ENCODE measurements at places on chromosomes 1 and 21.

DNA sequence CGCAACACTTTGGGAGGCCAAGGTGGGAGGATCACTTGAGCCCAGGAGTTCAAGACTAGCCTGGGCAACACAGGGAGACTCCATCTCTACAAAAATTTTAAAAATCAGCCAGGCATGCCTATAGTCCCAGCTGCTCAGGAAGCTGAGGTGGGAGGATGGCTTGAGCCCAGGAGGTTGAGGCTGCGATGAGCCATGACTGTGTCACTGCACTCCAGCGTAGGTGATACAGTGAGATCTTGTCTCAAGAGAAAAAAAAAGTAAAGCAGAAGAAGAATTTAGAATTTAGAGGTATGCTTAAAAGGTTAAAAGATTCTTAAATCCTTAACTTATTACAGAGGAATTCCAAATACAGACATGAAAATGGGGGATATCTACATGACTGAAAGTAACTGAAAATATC, 79.5 kb downstream of the SMYD3 start:
- no peak for DNase-seq

- DNase-seq: no peak
These were observed 74.0 kb downstream of the SYT6 start for GRCh38 chr1:114079596-114080190.

- DNase-seq: no peak
These were observed 43.1 kb upstream of the EXOSC10 start for GRCh38 chr1:11142618-11143391.

- no peak for DNase-seq
These were observed 185.5 kb downstream of the RYR2 start for GRCh38 chr1:237227476-237227875.

DNA sequence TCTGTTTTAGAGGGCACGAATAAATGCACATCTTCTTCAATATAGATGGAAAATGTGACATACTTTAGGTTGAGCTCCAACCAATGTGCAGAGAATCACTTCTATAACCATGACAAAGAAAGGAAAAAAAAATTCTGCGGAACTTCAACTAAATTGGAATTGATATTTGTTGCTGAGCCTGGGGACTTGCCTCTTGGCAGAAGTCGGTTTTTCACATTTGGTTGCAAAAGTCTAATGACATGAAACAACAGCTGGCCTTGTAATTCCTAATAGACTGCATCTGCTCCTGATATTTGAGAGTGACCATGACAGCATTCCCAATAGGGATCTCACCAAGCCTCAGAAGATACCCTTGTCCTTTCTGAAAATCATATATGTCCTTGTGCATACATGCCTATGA, 112.8 kb downstream of the PRRX1 start:
- no peak for DNase-seq

- DNase-seq: no peak
These were observed 135.8 kb upstream of the B3GALT2 start for GRCh38 chr1:193322211-193322610.

- DNase-seq: no peak
These were observed 26.3 kb upstream of the IER5 start for GRCh38 chr1:181061891-181062835.

DNA sequence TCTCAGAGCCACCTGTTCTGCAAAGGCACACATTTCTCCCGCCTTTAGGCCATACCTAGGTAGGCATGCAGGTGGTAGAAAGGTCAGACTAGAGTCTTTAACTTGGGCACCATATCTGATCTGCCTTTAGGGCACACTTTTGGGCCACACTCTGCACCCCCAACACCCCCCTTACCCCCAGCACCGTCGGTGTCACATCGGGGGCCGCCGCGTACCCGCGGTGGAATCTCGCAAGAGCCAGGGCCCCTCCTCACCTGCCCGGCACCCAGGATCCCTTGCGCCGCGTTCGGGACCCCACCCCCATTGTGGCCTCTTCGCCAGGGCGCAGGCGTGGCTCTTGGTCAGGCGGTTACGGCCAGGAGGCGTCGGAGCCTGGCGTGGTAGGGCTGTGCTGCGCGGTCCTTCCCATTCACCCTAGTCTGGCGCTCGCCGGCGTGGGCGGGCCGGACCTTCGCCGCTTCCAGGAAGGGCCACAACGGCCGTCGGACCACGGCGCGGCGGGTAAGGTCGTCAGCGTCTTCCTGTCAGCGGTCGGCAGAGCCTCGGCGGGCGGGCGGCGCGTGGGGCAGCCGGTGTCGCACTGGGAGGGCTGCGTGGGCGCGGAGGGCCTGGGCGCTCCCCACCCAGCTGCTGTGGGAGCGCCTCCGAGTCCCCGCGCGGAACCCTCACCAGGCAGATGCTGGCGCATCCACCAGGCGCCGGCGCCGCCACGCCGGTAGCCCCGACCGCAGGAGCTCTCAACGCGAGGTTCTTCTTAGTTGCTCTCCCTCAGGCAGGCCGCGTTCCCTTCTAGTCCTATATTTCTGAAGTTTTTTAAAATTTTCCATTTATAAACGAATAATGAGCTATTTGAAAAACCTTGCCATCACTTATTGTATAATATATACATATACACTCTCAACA, at the start of gene DNAH14:
Gene DNAH14, plus strand, starts transcription at position 341 of the 903 bp plus-strand sequence. CDS start 23,028 bp downstream, outside the sequence.
- peak; percentile 2 for DNase-seq

DNA sequence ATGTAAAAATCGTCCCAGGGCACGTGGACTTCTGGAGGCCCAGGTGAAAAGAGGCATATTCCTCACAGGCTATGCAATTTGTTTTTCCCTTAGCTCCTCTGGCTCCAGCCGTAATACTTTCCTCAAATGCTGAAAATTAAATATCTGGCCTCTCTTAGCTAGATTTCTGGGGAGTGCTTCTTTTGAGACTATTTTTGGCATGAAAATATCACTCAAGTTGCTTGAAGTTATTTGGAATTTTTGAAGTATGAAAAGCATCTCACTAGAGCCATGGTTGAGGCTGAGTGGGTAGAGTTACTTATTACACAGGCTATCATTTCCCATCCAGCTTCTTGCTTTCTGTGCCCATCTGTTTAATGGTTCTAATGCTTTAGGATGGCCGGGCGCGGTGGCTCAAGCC, 59.7 kb downstream of the MYOM3 start:
- DNase-seq: no peak

DNA sequence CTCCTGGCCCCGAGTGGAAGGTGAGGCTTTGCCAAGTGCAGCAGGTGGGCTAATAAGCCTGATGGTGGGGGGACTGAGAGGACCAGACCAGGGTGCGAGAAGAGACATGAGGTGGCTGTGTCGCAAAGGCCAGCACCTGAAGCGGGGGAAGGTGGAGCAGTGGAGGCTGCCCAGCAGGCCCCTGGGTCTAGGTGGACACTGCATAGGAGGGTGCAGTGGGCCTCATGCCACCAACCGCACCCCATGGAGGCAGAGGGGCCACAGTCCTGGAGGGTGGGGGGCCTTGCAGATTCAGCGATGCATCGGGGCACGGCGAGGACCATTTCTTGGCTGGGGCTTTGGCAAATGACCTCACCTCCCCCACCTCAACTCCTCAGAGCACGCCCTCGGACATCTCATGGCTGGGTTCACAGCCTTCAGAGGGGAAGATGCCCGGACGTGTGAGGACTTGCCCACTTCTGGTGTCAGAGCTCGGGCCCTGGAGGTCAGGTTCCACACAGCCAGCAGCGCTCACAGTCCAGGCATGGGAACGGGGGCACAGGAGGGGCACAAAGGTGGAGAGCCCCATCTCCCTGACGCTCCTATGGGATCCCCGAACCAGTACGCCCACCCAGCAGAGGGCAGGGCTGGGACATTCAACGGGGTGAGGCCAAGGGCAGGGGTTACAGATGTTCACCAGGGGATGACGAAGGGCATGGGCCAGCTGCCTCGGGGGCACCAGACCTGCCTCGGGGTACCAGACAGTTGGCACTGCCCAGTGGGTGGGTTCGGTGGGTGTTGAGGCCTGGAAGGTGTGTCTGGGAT, 35.4 kb downstream of the UBE2G2 start:
- no peak for DNase-seq

DNA sequence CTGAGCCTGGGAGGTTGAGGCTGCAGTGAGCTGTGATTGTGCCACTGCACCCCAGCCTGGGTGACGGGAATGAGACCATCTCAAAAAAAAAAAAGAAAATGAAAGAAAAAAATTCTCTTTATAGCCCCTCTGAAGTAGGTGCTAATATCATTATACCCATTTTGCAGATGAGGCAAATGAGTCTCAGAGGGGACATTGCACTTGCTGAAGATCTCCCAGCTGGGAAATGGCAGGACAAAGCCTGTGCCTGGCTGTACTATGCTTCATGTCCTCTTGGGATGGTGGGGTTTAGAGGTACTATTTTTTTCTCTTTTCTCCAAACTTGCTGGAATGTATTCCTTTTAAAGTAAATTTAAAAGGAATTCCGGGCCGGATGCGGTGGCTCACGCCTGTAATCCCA, 1.6 kb downstream of the SMPDL3B start:
- DNase-seq: no peak

DNA sequence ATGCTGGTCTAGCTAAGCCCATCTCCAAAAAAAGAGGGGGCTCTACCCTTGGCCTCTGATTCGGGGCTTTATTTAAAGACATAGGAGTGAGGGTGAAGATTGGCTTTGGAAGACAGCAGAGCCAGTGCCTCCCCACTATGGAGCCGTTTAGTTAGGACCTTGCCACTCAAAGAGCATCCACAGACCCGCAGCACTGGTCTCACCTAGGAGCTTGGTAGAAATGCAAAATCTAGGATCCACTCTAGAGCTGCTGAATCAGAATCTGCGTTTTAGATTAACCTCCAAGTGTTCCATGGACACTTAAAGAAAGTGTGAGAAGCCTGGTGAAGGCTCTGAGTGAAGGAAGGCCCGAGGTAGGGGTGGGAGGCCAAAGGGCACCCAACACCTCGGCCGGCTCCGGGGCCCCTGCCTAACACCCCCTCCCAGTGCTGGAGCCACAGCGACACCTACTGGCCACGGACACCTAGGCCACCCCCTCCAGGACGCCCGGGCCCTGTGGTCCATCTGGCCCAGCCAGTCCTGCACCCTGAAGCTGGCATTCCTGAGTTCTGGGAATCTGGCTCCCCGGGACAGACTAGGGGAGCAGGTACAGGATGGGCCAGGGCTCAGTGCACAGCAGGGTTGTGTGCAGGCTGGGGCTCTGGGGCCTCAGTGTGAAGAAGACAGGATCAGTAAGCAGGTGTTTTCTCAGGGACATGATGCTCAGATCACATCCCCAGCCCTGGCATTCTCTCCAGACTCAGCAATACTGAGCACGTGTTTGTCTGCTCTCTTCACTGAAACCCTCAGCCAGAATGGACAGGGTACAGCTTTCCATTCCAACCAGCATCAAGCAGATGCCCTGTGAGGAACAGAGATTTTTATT, 79.2 kb downstream of the TMEM53 start:
- peak; percentile 72 for DNase-seq

DNA sequence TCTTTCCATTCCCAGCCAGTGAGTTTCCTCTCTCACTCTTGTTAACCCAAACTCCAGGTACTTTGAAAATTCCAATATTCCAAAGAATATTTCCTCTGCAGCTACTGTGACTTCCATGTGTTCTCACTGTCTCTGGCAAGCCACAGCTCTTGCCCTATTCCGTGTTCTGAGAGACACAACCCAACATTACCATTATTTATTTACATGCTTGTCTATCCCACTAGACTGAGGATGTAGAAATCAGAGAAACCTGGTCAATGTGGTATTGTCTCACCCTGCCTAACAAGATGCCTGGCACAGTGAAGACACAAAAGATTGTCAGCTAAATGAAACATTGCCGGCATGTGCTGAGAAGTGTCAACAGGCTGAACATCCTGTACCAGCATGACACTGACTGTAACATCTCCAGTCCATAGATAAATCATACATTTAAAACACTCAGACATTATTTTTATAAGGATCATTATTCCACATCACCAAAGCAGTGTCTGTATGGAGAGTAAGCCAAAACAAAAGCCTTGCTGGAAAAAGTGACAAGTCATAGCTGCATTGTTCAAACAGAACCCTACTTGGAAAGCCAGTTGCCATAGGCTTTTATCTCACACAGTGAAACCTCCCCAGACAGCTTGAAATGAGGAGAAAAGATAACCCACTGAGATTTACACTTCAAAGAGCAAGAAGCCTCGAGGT, 72.3 kb downstream of the SIPA1L2 start:
- DNase-seq: no peak

GRCh38 chr1:55481634-55482033, 266.5 kb upstream of the USP24 start:
- no peak for DNase-seq

DNA sequence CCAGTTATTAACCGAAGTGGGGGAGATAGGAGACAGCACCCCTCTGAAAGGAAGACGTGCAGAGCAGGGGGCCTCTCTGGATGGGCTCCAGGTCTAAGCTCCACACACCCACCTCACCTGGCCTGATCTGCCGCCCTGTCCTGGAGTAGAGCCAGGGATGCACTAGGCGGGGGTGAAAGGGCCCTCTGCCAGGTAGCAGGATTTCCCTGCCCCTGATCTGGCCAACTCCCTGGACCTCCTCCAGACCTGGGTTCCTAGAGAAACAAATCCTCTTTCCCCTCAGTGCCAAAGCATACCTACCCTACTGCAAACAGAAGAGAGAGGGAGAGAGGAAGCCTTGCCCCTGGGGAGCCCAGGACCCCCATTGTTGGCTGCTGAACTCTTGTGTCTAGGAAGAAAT, 2.0 kb downstream of the CRABP2 start:
- DNase-seq: no peak

GRCh38 chr1:44537538-44537937, 132.5 kb downstream of the RNF220 start:
- no peak for DNase-seq

DNA sequence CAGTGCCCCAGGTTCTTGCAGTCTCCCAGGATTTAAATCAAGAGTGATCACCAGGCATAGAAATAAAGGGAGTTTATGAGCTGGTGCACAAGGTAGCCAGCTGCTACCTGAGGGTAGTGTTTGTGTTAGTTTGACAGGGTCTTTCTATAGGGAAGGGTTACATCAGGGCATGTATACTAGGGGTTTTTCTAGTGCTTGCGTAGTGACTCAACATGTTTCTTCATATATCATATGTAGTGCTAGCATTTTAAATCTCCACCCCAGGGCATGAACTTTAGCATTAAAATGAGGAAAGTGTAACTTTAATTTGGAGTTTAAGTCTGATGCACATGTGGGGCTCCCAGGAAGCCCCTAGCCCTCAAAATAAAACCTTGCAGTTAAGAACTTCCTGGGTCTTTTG, 86.5 kb upstream of the TNR start:
- no peak for DNase-seq

DNA sequence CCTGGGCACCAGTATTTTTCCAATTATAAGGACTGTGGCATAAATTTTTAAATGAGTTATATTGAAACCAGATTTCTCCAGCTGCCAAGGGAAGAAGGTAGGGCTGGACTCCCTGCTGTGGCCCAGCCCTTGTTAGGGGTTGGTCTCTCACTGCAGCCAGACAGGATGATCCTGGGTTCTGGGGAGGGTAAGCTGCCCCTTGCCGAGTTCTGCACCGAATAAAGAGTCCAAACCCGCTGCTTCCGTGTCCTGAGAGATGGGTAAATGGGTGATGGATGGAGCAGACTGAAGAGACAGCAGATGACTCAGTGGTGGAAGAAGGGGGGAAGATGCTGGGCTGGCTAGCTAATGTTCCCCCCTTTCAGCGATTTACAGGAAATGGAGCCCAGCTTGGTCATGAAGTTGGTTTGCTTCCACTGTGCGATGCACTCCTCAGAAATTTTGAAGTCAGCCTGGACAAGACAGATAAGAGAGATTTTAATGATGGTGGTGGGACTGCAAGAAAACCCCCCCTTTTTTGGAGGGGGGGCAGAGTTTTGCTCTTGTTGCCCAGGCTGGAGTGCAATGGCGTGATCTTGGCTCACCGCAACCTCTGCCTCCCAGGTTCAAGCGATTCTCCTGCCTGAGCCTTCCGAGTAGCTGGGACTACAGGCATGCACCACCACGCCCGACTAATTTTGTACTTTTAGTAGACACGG, 41.4 kb downstream of the YARS1 start:
- DNase-seq: no peak

Data from stimulated activated CD4-positive, alpha-beta T cell treated with anti-CD3 and anti-CD28 coated beads, Interleukin-1b, Interleukin-23, amount 100 ng/mL, for 24 hours (primary cell).